ENCODE measurements at places on chromosomes 5 and 9.
A peak's percentile ranks its signal among the peaks of the same experiment; 100 is the strongest.

- DNase-seq: peak; percentile 75
Measured at GRCh38 chr5:1479581-1480188, 34.4 kb upstream of the SLC6A3 start.

GRCh38 chr5:149628221-149628620, 46.9 kb downstream of the ARHGEF37 start:
- peak; percentile 33 for DNase-seq

GRCh38 chr5:39501397-39501796, 76.6 kb upstream of the DAB2 start:
- DNase-seq: no peak

DNA sequence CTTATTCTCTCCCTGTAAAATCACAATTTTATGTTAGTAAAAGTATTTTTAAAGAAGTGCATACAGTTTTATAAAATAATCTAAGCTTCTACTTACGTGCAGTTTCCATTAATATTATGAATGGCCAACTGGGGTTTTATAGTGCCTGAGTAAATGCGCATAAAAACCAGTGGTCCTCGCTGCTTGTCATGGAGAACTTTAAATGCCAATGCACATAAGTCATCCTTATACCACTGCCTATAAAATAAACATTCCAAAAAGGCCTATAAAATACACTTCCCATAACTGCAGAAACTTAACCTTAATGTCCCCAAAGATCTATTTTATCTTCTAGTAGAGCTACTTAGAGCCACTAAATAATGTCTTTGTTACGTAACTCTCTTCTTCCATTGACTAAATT, 28.5 kb downstream of the GFM2 start:
- DNase-seq: no peak

DNA sequence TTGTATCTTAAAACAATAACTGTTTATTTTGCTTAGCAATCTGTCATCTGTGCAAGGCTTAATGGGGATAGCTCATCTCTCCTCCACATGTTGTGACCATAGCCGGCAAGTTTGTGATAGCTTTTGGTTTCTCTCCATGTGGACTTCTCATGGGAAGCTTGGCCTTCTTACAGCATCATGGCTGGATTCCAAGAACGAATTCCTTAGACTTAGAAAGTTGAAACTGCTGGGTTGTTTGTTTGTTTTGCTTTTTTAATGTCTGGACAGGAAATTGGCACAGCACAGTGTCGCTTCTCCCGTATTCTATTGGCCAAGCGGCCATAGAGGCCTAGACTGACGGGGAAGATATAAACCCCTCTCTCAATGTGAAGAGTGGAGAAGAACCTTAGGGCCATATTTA, 61.0 kb upstream of the PRDM9 start:
- DNase-seq: no peak
